ENCODE measurements at places on chromosomes 3 and 15. TPM values are rescaled to one million over a fixed set of nuclear protein-coding genes. Genes with fewer than 3 reads are reported as not detected.

DNA sequence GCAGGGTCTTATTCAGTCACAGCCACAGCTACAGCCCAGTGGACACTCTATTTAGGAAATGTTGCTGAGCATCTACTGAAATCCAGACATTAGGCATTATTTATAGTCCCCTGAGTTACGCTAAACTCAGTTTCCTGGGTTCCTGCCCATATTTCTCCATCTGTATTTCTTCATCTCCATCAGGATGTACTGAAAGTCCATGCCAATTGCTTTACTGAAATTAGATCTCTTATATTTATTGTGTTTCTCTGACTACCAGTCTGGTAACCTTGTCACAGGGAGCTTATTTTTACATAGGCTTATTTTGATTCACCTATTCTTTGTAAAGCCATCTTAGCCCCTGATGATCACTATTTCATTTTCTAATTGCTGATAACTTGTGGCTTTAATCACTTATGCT lies 223.9 kb downstream of the TLE3 start:
- DNase-seq: no peak

SLC2A2 gene
- total RNA-seq: not detected

NR1I2 gene
- not detected for total RNA-seq

SPINK8 gene
- total RNA-seq: not detected

DNA sequence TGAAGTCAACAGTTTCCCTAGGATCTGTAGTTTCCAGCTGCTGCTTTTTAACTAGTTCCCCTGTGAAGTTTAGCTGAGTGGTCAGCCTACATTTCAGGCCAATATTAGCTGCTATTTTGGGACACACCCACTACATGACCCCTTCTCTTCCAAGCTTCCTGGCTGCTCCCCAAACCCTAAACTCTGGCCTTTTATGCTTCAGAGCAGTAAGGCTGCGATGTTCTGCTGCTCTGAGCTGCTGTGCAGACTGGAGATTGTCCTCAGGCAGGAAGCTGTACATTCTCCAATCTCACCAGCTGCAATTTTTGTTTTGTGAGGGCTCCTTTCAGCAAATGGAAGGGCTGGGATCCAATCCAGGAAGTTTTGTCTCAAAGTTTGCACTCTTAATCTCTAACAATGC lies 48.0 kb upstream of the WDR72 start:
- no peak for DNase-seq

GRCh38 chr3:188176884-188177283 lies 22.9 kb downstream of the LPP start:
- no peak for DNase-seq

GRCh38 chr3:179526989-179527391 lies 35.7 kb upstream of the ACTL6A start:
- DNase-seq: no peak

DNA sequence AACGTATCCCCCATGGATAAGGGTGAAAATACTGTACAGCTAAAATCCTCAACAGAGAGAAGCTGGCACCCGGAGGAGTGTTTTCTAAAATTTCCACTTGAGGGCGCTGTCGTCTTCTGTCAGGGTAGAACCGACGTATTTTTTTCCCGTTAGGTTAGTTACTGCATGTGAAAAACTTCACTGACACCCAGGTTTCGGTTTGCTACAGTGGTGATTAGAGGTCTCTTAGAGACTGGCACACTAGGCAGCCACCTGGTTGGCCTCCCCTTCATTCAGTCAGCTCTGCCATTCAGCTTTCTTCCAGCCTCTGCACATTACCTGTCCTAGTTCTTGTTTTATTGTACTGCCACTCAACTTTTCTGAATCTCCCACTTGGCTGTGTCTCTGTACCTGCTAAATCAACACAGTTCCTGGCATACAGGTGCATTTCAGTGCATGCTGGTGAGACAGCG lies 18.4 kb downstream of the CCK start:
- DNase-seq: peak; percentile 27

DNA sequence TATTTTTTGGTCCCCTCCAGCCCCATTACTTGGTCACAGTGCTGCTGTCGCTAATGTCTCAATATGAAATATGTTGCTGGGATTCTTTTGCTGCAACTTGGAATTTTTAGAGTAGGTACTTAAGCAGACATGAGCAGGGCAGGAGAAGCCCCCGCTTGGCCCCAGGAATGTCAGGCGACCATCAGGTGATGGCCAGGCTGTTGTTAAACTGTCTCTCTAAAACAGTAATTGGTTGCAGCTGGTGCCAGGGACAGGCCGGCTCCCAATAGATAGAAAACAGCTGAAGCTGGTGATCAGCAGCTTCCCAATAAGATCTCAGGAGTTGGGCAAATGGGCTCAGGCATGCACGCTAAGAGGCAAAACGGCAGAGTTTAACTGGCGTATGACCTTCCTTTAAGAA lies 329.9 kb upstream of the TBL1XR1 start:
- DNase-seq: no peak

DNA sequence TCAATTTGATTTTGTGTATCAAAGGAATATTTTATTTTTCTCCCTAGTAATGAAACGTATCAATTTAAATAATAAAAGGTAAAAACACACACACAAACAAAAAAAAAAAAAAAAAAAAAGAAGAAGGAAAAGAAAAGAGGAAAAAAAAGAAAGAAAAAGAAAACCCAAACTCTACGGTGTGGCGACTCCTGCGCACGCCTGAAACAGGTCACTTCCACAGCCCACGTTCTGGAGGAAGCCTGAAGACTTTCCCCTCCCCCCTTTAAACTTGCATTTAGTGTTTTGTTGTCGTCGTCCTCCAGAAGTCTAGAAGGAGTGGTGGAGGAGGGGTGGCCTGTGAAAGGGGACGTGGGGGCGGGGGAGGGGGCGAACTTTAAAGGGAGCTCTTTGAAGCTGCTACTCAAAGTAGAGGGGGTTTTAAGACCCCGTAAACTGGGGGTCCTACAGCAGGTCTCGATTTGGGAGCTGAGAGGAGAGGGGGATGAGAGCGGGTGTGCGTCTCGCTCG lies 2.3 kb upstream of the TLE3 start:
- no peak for DNase-seq

DNA sequence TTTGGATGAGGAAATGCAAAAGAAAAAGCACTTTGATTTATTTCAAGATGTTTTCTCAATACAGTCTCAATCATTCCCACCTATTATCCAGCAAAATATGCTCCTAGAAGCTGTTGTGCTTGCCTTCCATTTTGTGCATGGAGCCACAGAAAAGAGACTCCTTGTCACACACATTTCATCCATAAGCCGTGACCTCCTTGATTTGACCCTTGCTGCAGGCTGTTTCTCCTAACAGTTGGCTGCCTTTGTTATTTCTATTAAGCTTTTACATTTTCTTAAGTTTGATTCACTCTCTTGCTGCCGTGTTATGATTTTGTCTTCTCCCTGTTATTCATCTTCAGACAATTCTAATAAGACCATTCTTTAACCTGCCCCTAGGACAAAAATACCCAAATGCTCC lies 124.2 kb upstream of the PLAAT1 start:
- DNase-seq: no peak

PP2D1 gene
- not detected for total RNA-seq

DNA sequence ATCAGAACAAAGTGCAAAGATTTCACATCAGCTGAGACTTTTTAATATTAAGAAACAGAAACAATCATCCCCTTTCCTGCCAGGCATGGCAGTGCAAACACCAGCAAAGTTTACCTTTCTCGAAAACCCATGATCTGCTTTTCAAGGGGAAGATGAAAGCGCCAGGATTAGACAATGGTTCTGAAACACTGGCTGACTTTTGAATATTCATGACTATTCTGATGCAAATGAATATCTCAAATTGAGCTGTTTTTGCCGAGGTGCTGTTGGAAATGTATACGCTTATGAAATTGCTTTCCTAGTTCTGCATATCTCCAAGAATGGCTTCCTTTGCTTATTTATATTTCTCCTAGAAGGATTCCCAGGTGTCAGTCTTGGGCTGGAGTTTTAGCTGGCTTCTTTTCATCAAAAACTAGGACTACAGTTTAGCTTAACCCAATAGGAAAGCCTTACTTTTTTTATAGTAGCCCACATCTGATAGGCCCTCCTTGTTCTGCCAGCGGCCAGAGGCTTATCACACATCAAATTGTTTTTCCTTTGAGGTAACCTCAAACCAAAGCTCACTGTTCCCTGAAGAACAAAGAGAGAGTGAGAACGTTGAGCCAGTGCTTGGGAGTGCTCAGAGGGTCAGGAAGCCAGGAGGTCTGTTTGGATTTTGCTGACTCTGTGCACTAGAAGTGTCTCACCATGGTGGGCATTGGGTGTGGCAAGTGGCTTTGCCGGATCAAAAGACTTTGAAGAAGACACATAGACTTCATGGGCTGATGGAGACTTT lies 74.0 kb upstream of the PLCL2 start:
- DNase-seq: no peak

RLBP1 gene
- not detected for total RNA-seq

SLMAP gene
- 24.7 TPM for total RNA-seq

POMGNT2 gene
- total RNA-seq: 6.4 TPM

GRCh38 chr3:10263646-10264363 lies 15.5 kb downstream of the TATDN2 start:
- DNase-seq: peak; percentile 22

PPP1R14D gene
- not detected for total RNA-seq

DNA sequence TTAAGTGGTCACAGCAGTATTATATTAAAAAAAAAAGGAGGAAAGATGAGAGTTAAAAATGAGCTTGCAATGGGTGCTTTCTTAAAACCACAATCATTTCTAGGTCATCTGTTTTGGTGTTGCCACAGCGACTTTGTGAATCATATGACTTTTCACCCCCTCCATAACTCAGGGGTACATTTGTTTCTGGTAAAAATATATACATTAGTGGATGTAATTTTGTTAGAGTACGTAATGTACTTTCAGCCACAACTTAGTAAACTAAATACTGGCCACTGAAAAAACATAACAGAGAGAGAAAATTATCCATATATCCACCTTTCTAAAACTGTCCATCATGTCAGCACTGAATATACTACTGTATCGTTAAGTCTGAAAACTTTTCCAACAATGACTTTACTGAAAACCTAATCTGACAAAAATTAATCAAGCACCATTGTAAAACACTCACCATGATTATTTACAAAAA lies 3.4 kb downstream of the ANKRD28 start:
- DNase-seq: peak; percentile 22

- DNase-seq: no peak
Observed at GRCh38 chr15:93089727-93090305, 805 bp upstream of the RGMA start.

- DNase-seq: no peak
Observed at GRCh38 chr3:195250473-195251251, 20.3 kb downstream of the XXYLT1 start.

GRCh38 chr3:35718921-35719320 lies 79.6 kb downstream of the ARPP21 start:
- DNase-seq: no peak

IL17RD gene
- 0.81 TPM for total RNA-seq

DNA sequence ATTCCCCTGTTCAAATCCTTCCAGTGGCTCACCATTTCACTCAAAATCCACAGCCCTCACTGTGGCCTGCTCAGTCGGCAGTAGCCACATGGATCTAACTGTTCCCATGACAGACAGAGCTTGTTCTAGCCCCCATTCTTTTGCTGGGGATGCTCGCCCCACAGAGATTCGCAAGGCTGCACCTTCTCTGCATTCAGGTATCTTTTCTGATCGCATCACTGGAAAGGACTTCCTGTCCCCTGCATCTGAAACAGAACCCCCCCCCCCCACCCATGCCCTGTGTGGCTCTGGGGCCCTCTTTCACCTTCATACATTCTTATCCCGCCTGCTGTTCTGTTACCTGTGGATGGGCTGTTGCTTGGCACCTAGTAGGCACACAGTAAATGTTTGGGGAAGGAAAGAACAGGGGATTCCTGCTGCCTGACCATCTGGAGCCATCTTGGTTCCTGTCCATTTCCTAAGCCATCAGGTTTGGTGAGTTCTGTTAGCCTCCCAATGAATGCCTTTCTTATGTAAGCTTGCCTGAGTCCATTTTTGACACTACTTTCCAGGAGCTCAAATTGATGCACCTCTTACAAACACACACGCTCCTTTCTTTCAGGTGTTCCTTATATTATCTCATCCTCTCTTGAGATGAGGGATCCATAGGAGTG lies 42.9 kb upstream of the PGPEP1L start:
- no peak for DNase-seq

- DNase-seq: no peak
Observed at GRCh38 chr3:52609316-52609815, 73.0 kb downstream of the UQCC5 start.
